Stimulated activated CD8-positive, alpha-beta memory T cell treated with anti-CD3 and anti-CD28 coated beads, Interleukin-15, amount 100 ng/mL, for 24 hours (primary cell): ENCODE measurements at places on chromosomes 4 and X.

GRCh38 chr4:9812501-9813340, 31.3 kb downstream of the DRD5 start:
- DNase-seq = no peak

DNA sequence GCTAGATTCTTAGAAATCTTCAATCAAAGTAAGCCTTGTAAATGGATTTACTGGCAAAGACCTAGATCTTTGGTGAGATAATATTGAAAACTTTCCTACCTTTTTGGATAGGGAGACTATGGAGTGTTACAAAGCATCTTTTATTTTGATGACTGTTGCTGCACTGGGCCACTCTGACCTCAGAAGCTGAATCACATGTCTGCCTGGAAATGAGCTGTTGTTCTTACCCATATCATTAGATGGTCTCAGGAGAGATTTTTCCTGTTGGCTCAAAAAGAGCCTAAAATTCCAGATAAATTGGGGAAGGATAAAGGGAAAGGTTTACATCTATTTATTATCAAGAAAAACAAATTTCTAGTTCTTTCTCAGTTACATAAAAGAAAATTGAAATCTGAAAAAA, 127.5 kb upstream of the BMP3 start:
- DNase-seq = no peak

- no peak for DNase-seq
Measured at GRCh38 chr4:155304375-155304774, 72.4 kb downstream of the MAP9 start.

DNA sequence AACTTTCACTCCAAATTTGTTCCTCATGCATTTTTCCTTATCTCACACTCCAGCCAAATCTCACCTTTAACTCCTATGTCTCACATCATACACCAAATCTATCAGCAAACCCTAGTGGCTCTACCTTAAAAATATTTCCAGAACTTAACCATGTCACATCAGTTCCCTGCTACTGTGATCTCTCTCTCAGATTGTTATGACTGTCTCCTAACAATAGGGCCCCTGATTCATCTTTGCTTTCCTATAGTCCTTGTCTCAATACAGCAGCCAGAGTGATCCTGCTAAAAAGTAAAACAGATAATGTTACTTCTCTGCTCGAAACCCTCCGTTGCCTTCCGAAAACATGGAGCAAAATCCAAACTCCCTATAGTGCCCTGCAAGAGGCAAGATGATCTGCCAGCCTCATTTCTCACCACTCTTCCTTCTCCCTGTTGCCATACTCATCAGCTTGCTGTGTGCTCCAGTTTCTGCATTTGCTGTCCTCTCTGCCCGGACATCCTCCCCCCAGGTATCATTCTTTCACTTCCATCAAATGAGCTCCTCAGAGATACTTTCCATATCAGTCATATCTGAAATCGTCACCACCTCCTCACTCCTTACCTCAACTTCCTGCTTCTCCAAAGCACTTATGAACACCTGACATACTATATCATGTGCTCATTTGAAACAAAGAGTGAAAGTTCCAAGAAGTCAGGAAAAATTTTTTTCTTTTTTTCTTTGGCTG, 293.4 kb upstream of the NR3C2 start:
- DNase-seq = no peak

GRCh38 chr4:147182041-147182440, 236.4 kb upstream of the TTC29 start:
- no peak for DNase-seq

DNA sequence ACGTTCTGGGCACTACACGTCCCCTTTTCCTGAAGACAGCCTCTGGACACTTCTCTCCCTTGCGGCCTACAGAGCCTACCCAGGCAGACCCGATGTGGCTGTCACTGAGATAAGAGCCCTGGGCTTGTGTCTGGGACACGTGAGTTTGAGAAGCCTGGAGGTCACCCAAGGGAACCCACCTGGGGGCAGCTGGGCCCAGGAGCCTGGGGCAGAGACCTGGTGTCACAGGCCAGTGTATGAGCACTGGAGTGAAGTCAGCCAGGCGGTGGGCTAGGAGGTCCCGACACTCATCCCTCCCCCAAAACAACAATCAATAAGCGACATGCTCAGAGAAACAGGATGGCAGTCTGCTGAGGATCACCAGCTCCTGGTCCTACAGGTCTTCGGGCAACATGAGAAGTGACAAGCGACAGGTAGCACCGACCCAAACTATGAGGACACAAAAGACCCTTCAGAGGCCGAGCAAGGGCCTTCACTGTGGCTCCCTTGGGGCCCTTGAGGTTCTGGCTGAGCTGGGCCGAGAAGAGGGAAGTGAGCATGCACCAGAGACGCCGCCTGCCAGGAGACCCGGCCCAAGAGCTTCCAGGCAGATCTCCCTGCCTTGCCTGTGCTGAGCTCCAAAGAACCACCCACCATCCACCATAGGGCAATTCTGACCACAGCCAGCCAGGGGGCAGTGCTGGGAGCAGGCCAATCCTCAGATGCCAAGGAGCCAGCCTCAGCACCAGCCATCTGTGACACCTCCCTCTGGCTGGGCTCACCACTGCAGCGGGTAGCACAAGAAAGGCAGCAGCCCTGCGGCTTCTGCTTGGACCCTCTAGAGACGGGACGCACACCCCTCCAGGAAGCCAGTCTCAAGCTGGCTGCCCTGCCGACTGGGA, 11.0 kb upstream of the DUSP9 start:
- DNase-seq = no peak

DNA sequence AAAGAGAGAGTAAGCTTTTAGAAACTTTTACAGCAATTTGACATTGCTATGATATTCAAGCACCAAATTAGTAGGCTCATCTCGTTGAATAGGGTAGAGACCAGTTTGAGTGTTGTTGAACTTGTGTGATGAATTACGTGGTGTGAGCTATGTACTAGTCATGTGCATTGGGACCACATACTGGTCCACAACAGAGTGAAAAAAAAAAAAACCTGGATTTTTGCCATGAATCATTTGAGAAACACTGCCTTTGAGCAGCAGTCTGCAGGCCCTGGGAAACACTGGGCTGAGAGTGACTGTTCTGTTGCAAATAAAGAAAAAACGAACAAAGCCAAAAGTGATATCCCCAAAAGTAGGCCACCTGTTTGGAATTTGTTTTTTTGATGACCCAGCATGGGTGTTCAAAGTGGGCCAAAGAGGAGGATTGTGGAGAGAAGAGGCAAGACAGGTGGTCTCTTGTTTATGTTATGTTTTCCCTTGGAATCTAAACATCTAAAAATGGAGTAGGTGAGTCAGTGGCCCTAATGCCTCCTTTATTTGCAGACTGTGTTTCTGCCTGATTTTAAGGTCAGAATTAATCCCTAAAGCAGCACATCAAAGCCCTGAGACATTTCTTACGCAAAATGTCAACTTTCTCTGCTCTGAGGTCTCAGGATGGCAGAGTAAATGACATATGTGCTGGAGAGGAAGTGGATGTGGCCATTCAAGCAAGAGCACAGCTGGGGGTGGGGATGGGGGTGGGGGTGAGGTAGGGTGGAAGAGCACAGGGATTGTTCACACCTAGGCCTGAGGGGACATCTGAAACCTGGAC, 33.5 kb downstream of the TAF7L start:
- DNase-seq = no peak

DNA sequence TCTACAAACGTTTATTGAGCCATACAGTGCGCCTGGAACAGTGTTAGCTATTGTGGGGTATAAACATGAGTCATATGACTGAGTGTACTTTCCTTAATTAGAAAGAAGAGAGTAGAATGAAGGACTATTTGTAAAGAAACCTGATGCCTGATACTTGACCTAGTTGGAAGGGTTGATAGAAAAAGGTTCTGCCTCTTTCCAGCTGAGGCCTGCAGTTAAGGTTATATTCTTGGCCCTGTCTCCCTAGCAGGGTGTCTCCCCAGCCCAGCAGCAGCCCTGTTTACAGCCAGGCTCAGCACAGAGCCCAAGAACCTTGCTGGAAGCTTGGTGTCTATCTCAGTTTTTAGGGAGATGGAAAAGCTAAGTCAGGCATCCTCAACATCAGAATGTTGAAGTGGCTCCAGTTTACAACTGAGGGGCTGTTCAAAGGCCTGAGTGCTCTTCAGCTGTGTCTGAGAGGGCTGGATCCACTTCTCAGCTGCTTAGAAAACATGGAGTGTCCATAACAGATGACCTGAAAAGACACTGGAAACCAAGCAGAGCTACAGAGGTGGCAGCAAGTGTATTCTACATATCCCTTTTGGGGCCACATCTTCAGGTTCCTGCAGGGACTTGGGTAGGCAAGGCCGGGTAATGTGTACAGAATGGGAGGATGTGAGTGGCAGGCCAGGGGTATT, 21.6 kb downstream of the NYX start:
- DNase-seq = no peak

- DNase-seq = no peak
Measured at GRCh38 chr4:105137121-105137875, 9.4 kb upstream of the TET2 start.

DNA sequence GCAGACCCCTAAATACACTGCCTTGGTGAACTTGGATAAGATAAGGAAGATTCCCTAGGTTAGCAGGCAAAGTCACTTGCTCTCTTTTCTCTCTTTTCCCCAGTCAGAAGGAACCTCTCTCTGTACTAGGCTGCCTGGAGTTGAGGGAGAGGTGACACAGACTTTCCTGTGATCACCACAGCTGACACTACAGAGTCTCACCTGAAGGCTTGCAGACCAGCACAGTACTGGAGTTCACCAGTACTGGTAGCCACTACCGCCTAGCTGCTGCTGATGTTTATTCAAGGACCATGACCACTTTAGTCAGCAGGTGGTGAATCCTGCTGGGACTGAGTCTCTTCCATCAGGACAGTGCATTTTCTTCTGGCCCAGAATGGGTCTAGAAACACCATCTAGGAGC, 63.3 kb downstream of the PTPN13 start:
- DNase-seq = no peak

GRCh38 chrX:118928151-118928550, 46.3 kb upstream of the LONRF3 start:
- DNase-seq = no peak

DNA sequence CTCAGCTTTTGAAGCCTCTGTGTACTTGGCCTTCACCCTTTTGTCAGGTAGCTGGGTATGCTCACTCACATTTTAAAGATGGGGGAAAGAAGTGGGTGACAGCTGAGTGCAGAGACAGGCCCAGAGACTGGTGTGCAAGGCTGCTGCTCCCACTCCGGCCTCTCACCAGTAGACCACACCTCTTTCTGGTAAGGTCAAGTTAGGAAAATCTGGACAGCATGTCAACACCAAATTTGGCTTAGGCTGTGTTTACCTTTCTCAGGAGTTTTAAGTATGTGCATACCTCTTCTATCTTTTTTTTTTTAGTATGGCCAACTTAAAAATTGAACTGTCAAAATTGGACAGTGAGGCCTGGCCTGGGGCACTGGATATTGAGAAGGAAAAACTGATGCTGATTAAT, 66.6 kb downstream of the CLDN22 start:
- no peak for DNase-seq

- no peak for DNase-seq
Measured at GRCh38 chrX:48714573-48714972, 18.0 kb downstream of the SUV39H1 start.

- DNase-seq = no peak
Measured at GRCh38 chrX:9396930-9397329, 67.9 kb upstream of the TBL1X start.

DNA sequence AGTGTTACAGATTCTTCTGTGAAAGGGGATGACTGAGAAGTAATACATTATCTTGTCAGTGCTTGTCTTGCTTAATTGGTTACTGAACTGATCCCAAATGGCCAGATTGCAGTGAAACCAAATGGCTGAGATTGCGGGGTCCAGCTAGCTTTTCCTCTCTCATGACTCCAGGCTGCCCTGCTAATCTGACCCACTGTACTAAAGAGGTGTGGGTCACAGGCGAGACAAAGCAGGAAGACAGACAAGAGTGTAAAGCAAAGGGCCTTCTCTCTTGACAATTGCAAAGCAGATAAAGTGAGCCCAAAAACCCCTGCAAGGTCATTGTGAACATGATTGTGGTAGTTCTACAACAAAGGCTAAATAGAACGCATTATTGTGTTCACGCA, 2.1 kb downstream of the TMEM150C start:
- no peak for DNase-seq

DNA sequence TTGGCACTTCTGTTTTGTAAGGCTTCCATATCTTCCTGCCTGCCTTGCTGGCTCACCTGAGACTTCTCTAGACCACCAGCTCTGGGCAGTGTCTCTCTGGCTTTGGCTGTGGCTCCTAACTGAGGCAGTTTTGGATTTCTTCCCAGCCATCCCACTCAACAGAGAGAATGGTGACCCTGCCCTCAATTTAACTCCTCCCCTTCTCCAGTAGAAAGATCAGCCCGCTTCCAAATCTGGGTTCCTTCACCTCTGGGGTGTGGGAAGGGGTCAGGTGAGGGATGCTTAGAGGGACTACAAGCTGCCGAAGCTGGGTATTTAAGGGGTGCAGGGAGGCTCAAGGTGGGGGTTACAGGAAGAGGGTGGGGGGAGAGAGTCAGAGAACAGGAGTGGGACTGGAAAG, 23.7 kb downstream of the NAP1L5 start:
- no peak for DNase-seq

DNA sequence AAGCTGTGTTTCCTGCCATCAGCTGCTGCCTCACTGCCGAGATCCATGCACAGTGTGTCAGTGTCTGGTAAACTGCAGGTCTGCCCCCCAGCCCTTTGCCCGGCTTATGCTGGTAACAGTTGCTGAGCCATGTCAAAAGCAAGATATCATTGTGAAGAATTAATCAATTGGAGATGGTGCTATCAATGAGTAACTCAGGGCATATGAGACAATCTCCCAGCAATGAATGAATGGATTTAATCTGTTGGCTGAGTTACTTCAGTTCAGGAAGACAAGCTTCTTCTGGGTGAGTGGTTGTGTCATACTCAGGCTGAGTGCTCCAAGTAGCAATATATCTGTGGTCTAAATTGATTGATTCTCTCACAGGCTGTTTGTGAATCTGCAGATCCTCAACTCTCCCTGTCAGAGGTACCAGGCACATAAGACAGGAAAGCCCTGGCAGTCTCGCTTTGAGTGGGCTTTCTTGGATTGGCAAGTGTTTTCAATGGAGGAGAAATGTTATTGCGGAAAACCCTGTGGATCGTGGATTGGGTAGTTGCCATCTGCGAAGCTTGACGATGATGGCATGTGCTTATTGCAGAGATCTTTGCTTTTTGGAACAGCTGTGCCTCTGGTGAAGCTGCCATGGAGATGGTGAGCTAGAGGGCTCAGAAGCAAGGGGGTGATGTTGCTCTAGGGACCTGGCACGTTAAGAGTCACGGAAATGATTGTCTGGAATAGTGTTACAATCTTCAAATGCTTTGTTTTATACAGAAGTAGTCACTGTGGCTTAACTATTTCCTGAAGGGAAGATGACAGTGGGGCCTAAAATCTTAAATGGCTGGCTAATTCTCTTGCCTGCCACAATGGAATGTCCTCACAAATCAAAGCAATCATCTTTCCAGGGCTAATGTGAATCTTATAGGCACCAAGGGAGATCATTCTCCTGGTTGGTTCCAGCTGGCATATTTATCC, 147.6 kb upstream of the TBC1D9 start:
- no peak for DNase-seq

DNA sequence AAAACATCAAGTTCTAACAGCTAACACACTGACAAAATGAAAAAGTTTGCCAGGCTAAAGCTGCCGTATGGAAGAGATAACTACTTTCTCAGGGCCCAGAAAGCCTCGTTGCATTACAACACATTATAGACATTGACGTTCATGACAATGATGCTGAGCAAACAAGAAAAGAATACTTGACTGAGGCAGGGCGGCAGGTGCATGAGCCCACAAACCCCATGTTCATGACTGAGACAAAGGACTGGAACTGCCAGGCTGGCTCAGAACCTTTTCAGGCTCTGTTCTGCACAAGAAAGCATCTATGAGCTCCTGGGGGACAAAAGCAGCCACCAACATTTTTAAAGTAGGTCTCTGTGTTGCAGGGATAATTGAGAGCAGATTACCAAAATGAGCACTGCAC, 13.6 kb downstream of the TLR6 start:
- no peak for DNase-seq

- no peak for DNase-seq
Measured at GRCh38 chr4:6271701-6272465, 2.2 kb downstream of the WFS1 start.
